Stimulated activated CD4-positive, alpha-beta T cell treated with anti-CD3 and anti-CD28 coated beads, TNF-alpha, amount 100 ng/mL, for 4 hours (primary cell): ENCODE measurements at places on chromosomes 5 and 9.

DNA sequence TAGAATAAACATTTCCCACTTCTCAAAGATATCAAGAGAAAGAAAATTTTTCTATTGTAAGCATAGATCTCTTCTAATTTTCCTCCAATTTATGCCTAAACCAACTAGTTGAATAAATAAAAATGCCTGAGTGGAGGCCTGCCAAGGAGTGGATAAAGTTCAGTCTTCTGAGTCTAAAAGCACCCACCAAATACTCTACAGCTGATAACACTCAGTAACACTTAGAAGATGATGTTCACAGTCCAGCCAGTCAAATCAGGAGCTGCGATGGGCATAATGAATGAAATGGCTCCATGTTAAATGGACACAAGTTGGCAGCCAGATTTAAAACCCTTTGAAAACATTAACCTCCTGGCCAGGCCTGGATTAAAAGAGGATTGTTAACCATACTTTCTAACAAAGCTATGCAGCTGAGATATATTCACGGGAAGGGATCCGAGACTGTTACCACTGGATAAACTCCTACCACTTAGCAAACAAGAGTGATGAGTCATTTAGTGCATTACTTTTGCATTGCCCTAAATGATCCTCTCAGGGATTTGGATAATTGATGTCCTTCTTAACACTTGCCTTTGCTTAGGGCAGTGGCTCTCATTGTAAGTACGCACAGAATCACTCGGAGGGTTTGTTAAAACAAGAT is 63.7 kb upstream of the CCDC112 start:
- no peak for DNase-seq

- no peak for DNase-seq
Observed at GRCh38 chr5:32127711-32128110, 46.4 kb downstream of the GOLPH3 start.

DNA sequence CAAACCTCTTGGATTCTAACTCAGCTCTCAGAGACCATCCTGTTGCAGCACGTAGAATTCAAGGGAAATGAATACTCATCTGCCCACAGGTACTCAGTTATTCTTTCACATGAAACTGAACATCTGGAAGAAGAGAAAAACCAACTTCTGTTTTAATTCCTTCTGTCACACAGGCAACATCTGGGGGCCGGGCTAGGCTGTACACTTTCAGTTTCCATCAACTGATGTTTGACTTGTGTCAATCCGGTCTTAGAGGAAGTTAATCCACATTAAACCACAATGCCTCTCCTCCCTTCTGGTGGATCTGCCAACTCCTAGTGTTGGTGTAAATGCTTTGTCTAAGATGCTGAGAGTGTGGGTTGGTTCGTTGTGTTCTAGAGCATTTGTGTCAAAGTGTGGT is 17.6 kb downstream of the DMRT3 start:
- DNase-seq = no peak

DNA sequence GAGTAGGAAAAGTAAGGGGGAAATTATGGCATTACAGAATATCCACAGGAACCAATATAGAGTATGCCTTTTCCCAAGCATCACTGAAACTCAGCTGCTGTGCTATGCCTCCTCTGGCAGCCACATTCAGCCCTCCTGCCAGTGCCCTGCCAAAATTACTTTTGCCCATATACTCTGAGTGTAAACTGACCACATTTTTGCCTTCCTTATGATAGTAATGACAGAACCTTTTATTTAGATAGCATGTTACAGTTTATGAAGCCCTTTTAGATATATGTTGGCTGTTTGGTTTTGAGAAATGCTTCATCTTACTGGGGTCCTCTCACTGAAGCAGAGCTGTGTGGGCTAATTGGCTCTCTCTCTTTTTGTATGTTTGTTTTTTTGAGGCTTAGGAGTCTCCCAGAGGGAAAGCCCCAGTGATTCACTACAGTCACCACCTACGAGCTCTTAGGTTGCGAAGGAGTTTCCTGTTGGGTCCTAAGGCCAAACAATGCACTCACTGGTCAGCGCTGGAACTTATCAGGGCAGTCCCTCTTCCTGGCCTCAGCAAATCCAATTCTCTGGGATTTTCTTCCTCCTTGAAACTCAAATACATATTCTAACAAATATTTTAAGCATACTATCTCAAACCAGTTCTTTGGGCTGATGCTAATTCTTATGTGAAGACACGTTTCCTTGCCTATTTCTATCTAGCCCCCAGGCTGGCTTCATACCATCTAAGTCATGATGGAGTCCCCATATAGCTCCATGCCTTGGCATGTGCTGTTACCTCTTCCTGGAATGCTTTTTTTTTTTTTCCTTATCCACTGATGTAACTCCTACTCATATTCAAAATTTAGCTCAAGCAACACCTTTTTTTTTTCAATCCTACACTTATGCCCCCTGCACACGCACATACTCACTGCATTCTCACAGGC is 3.7 kb downstream of the PHF24 start:
- DNase-seq = no peak

GRCh38 chr9:82404196-82404870 is 415.8 kb downstream of the SPATA31D1 start:
- no peak for DNase-seq

DNA sequence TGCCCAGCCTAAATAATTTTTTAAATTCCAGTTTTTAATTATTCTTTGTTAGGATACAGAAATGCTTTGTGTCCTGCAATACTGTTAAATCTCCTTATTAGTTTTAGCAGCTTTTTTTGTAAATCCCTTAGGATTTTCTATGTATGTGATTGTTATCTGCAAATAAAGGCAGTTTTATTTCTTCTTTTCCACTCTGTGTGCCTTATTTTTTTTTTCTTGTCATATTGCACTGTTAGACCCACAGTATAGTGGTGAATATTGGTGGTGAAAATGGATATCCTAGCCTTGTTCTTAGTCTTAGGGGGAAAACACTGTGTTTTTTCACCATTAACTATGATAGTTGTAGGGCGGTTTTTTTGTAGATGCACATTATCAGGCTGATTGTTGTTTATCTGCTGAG is 11.3 kb upstream of the KIAA1958 start:
- no peak for DNase-seq

DNA sequence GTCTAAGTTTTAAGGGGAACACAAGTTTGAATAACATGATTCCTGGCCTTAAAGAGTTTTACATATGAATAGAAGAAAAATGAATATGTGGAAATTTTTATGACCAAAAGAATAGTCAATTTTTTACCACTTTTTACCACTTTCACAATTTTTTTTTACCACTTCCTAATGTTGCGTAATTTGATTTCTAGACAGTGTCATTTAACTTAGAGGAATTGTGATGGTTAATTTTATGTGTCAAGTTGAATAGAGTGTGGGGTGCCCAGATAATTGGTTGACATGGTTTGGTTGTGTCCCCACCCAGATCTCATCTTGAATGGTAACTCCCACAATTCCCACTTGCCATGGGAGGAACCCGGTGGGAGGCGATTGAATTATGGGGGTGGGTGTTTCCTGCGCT is 416.6 kb downstream of the KIF4B start:
- DNase-seq = no peak

DNA sequence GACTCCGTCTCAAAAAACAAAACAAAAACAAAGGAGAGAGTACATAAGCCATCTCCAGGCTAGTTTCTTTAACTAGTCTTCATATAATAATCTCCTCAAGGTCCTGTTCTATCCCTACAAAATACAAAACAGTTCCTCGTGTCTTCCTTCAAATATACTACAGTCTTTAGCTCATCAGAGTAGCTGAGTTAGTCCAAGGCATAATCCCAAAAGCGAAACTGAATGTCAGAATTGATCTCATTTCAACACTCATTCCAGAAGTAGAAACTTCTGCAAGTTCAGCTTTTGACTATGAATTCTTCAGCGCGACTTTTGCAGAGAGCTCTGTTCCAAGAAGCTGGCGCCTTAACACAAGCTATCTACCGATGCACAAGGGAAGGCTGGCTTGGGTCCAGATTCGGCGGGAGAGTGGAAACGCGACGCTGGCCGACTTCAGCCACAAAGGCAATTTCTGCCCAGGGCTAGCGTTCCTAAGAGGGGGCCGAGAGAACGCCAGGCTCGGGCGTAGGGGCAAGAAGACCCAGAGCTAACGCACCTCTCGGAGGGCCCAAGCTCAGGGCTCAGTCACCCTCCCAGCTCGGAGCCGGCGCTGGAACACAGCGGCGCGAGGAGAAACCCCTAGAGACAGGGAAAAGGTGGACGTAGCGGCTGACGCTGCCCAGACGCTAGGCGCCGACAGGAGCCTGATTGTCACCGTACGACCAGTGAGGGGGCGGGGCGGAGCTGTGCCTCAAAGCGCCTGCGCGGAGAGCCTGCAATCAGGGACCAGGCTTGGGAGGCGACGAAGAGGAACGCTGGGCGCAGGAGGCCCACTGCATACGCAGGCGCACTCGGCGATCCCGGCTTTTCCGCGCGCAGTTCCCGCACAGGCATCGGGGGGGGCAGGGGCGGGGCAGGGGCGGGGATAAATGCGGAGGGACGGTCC is 469 bp upstream of the HSDL2 start:
- DNase-seq = peak; percentile 96

DNA sequence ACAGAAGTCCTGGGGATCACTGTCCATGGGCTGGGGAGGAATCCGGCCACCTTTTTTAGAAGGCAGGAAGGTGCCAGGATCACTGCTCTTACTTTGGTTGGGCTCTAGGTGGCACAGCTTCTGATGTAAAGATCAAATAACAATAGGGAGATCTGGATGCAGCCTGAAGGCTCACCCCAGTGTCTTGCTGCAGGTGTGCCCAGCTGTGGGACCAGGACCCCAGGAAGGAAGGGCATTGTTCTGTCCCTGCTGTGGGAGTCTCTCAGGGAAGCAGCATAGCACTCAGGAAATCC is 69.6 kb downstream of the DAB2IP start:
- no peak for DNase-seq

DNA sequence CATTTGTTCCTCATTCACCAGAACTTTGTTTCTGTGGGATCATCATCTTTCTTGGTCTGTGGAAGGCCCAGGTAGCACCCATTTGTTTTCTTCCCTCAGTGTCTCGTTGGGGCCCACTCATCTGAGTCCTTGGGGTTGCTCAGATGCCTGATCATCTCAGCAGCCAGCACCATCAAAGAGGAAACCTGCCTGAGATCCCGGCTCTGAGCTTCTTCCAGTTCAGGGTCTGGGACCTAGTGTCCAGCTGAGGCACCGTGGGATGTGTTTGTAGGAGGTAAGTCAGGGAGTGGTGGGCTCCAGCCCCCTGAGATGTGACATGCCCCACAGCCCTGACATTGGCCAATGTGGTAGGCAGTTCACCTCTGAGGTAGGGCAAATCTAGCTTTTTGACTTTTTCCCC is 9.4 kb upstream of the CD180 start:
- DNase-seq = no peak

- no peak for DNase-seq
Observed at GRCh38 chr5:61675015-61675692, 343.1 kb downstream of the ZSWIM6 start.

GRCh38 chr5:35518104-35518503 is 99.6 kb upstream of the SPEF2 start:
- DNase-seq = no peak

- DNase-seq = no peak
Observed at GRCh38 chr9:91802391-91802790, 147.6 kb downstream of the ROR2 start.

GRCh38 chr5:132999246-132999645 is 27.1 kb downstream of the ZCCHC10 start:
- DNase-seq = no peak

DNA sequence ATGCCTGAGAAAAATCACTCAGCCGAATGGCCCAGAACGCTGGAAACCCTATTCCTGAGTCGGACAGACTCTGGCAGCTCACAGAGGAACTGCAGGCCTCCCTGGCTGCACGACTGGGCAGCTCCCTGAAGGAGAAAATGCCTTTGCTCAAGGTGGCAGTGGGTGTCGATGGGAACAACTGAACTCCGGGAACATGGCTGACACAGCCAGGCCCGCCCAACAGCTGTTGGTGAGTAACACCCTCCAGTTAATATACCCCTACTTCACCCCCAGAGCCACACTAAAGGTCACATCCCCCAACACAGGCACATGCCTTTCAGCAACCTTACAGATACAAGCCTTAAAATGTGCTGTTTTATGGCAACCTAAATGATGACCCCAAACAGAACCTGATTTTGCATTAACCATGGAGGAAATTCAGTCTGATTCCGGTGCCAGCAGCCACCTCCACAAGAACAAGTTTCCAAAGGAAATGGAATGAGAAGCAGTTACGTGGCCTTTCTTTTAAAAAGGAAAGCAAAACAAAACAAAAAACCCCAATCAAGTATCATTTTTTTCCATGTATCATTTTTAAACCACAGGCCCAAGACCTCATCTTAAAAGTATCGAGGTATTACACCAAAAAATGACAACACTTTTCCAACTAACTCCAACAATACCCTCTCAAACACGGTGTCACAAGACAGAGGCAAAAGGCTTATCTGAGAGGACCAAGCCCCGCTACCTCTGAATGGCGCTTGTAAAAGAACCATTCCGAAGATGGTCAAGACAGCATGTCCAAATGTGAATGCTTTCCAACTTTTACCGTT is 3.1 kb downstream of the KLF9 start:
- DNase-seq = peak; percentile 23

DNA sequence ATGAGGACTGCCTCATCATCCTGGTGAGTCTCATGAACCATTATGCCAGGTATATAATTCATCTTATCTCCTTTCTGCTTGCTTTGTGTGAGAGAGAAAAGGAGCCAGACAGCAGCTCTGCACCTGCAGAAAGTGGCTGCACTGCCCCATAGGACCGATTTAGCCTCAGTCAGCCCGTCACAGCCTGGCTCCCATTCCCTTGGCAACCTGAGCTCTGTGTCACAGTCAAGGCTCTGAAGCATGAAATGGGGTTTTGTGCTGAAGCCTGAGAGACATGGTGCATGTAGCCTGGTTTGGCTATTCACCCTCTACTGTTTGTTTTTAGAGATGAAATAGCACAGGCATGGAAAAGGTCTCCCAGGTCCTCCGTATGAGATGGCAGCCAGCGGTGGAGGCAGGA is 198.3 kb downstream of the KCTD16 start:
- no peak for DNase-seq

- DNase-seq = no peak
Observed at GRCh38 chr5:127865273-127865672, 162.1 kb downstream of the CCDC192 start.

- no peak for DNase-seq
Observed at GRCh38 chr9:110041452-110041851, 166.5 kb downstream of the C9orf152 start.

- no peak for DNase-seq
Observed at GRCh38 chr5:116395226-116395625, 179.4 kb downstream of the SEMA6A start.

DNA sequence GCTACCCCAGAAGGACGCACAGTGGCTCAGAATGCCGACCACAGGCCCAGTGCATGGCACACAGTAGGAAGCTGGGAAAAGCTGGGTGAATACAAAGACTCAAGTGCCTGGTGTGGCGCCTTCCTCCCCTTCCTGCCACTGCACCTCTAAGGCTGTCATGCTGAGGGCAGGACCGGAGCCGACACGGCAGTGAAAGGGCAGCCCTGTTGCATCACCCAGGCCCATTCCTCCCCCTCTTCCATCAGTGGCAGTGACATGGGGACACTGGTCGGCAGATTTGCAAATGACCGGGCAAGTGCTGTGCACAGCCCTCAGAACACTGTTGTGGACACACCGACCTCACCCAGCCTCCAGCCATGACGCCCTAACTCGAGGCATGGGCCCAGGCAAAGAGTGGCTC is 84.0 kb downstream of the STK10 start:
- DNase-seq = no peak

GRCh38 chr5:53446908-53447307 is 33.5 kb upstream of the FST start:
- DNase-seq = no peak

- DNase-seq = no peak
Observed at GRCh38 chr5:122507581-122507980, 195.5 kb downstream of the SNCAIP start.

- DNase-seq = no peak
Observed at GRCh38 chr9:133906932-133907910, 84.9 kb downstream of the VAV2 start.
